LoVo (cell line): ENCODE measurements at places on chromosomes 16 and 17.

GRCh38 chr16:3841729-3842508 is 38.6 kb downstream of the CREBBP start:
- no peak for DNase-seq

GRCh38 chr17:45750779-45751440 is 33.2 kb upstream of the CRHR1 start:
- DNase-seq = no peak

- no peak for DNase-seq
Measured at GRCh38 chr17:60750640-60751039, 73.0 kb downstream of the BCAS3 start.

GRCh38 chr17:30368912-30369720 is 9.6 kb upstream of the CPD start:
- DNase-seq = no peak

DNA sequence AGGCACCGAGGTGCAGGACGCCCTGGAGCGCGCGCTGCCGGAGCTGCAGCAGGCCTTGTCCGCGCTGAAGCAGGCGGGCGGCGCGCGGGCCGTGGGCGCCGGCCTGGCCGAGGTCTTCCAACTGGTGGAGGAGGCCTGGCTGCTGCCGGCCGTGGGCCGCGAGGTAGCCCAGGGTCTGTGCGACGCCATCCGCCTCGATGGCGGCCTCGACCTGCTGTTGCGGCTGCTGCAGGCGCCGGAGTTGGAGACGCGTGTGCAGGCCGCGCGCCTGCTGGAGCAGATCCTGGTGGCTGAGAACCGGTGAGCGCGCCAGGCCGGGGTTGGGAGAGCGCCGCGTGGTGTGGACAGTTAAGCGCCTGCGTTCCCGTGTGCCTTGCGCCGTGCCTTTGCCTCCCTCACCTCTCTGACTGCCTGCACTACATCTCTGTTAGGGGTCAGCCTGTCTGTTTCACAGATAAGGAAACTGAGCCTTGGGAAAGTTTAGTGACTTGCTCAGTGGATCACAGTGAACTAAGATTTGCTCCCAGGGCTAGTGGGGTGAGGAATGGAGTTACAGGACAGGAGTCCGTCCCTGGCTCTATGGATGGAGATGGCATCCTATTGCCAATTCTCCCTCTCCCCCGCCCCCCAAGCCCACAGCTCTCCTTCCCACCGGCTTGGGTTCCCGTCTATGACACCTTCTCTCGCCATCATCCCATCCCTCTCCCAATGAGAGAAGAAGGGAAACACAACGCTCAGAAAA is 880 bp downstream of the SARM1 start:
- DNase-seq = no peak

DNA sequence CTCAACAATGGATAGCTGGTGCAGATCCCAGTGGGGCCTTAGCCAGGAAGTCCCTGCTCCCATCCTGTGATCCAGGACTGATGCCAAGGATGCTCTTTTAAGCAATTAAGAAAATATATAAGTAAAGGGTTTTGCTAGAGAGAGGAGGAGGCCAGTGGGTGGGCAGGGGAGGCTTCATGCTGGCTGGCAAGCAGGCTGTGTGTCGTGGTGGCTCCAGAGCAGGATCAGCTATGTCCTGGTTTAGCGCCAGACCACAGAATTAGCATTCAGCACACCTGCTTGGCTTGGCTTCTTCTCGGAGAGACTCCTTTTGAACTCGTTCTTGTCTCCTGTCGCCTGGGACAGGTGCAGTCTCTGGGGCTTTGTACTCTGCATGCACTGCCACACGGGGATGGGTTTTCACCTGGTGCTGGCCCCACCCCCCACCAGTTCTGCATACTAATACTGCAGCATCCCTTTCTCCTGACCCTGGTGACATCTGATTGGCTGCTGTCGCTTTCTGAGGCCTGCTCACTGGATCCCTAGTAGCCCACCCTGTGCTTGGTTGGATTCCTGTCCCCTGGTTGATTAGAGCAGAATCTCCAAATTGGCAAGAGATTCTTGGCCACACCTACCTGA is 66.1 kb downstream of the PLD6 start:
- DNase-seq = no peak
